ENCODE measurements at places on chromosomes 3 and 15.

DNA sequence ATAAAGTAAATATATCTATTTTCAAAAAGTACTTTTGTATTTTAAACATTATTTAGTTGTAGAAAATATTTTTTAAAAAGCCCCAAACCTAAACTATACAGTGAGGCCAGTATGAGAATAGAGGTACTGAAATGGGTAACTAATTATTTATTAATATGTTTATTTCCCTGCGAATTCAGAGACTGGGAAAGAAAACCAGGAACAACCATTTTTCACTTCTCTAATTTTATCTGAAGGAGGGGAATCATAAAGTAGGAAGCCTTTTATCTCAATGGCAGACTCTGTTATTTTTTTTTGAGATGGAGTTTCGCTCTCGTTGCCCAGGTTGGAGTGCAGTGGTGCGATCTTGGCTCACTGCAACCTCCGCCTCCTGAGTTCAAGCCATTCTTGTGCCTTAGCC is 63.6 kb upstream of the TRAK1 start:
- no peak for DNase-seq

GRCh38 chr3:187738071-187738330 is 7.3 kb downstream of the BCL6 start:
- DNase-seq = no peak

- no peak for DNase-seq
Observed at GRCh38 chr3:18201315-18201714, 223.8 kb downstream of the SATB1 start.

DNA sequence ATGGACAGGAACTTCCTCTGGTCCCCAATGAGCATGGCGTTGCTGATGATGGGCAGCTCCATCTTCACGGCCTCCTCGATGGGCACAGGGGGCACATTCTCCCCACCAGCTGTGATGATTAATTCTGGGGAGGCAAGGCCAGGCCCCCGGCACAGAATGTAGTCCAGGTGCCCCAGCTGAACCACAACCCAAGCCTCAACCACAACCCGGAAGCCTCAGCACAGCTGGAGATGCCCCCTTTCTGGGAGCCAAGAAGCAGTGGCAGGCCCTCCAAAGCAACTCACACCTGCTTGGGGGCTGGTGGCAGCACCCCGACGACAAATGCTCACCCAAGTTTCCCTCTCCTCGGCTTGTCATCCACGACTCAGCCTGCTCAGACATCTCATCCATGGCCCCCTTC is 25.2 kb downstream of the IDH3A start:
- DNase-seq = no peak

- DNase-seq = no peak
Observed at GRCh38 chr3:189781415-189781814, 150.2 kb downstream of the TP63 start.

- no peak for DNase-seq
Observed at GRCh38 chr15:39717134-39717533, 65.5 kb downstream of the FSIP1 start.

GRCh38 chr3:23894254-23895061 is 22.3 kb downstream of the NKIRAS1 start:
- DNase-seq = no peak

Data from stimulated activated CD4-positive, alpha-beta T cell treated with anti-CD3 and anti-CD28 coated beads, Interleukin-15, amount 100 ng/mL, for 48 hours (primary cell).